ENCODE measurements at places on chromosomes 12 and 14. TPM values are rescaled to one million over a fixed set of nuclear protein-coding genes. Genes with fewer than 3 reads are reported as not detected.

ZBTB39 gene
- 6.0 TPM for total RNA-seq

AMDHD1 gene
- total RNA-seq = not detected

PROX2 gene
- total RNA-seq = not detected

DNA sequence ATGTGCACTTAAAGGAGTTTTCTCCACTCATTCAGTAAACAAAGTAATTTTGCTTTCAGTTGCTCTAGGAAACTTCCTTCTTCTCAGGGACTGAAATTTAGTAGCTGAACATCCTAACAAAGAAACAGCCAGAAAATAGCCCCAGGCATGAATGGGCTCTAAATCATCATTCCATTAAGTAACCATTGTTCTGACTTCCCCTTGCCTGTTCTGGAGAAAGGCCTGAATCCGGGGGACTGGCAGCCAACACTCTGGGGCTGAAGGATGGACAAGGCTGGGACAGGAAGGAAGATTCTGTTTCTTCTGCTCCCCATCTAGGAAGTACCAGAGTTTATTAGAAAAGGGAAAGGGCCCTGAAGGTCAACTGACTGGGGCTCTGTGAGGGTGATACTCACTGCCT, 104.5 kb downstream of the ESRRB start:
- no peaks in the 10 kb centered on the region for H3K4me1 ChIP-seq
- no peak overlapping the region for H3K4me3 ChIP-seq
- H3K27ac ChIP-seq = no peak overlapping the region
- no peak for DNase-seq
- no peaks in the 10 kb centered on the region for H3K36me3 ChIP-seq

- DNase-seq = peak; percentile 55
- no peaks in the 10 kb centered on the region for H3K36me3 ChIP-seq
- no peaks in the 10 kb centered on the region for H3K27me3 ChIP-seq
- no peaks in the 10 kb centered on the region for H3K4me1 ChIP-seq
- H3K27ac ChIP-seq = no peak overlapping the region
Measured at GRCh38 chr14:101173698-101174521, 270.4 kb upstream of the RTL1 start.

- no peak overlapping the region for H3K27ac ChIP-seq
- H3K4me1 ChIP-seq = peaks cover 2% of the 10 kb centered on the region
- H3K27me3 ChIP-seq = no peaks in the 10 kb centered on the region
- no peak overlapping the region for H3K4me3 ChIP-seq
Measured at GRCh38 chr12:123720141-123720814, 8.1 kb downstream of the ATP6V0A2 start.

DNA sequence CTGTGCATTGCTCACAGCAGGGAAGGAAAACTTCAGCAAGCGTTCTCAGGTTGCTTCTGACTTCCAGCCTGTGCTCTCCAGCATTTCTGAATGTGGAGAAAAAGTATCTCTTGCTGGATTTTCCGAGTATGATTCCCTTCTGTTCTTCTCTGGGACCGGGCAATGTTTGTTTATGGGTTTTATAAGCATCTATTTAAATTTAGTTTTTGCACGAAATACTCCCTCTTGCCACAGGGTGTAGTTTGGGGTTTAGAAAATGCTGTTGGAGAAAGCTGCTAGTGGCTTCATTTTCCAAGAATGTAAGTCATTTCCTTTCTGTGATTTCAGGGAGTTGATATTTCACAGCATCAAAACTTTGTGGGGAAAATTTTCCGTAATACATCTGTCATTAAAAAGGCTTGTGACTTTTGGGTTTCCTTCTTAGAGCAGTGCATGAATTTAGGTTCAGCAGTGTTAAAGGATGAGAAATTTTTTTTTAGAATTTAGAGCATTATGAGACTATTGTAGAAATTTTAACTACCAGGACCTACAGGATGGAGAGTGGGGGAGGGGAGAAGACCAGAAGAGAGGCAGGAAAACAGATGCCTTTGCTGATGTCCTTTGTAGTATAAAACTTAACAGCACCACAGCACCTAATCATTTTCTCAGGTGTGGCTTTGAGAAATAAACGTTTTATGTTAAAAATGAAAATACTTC, 1.5 kb downstream of the FRMD6 start:
- peaks cover 69% of the 10 kb centered on the region for H3K4me1 ChIP-seq
- H3K4me3 ChIP-seq = peak overlapping the region; percentile 81
- DNase-seq = no peak
- peaks cover 4% of the 10 kb centered on the region for H3K36me3 ChIP-seq

- H3K4me1 ChIP-seq = no peaks in the 10 kb centered on the region
- no peak for DNase-seq
- no peak overlapping the region for H3K4me3 ChIP-seq
Measured at GRCh38 chr12:79186506-79186905, 321.9 kb downstream of the SYT1 start.

DNA sequence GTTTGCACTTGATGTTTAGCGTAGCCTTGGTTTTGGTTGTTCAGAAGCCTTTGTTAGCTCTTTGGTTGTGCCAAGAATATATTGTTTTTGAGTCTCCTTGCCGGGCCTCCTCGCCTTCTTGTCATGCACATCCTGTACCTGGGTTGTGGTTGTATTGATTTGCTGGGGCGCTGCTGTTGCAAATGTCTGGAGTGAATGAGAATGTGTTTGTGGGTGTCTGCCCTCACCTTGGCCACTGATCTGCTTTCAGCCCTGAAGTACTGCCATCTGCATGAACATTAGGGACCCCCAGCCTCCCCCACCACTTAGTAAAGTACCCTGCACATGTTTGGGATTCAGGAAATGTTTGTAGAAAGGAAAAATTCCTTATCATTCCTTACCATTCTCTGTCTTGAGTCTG, 16.5 kb downstream of the PRKCH start:
- no peaks in the 10 kb centered on the region for H3K36me3 ChIP-seq
- H3K27me3 ChIP-seq = no peaks in the 10 kb centered on the region
- DNase-seq = no peak
- H3K4me3 ChIP-seq = no peak overlapping the region
- H3K27ac ChIP-seq = no peak overlapping the region
